ENCODE measurements at places on chromosomes 2 and 18. TPM values are rescaled to one million over a fixed set of nuclear protein-coding genes. Genes with fewer than 3 reads are reported as not detected.

TRAF3IP1 gene
- 24.5 TPM for total RNA-seq

ACTR1B gene
- 47.6 TPM for total RNA-seq

ELP2 gene
- 71.8 TPM for total RNA-seq

CLASP1 gene
- total RNA-seq = 64.4 TPM

HSBP1L1 gene
- total RNA-seq = 18.8 TPM

PROM2 gene
- total RNA-seq = 0.39 TPM

ASXL3 gene
- total RNA-seq = 1.5 TPM

BCL2 gene
- 58.7 TPM for total RNA-seq
